RPMI7951 (cell line): ENCODE measurements at places on chromosomes 13 and 19. TPM values are rescaled to one million over a fixed set of nuclear protein-coding genes. Genes with fewer than 3 reads are reported as not detected.

DNA sequence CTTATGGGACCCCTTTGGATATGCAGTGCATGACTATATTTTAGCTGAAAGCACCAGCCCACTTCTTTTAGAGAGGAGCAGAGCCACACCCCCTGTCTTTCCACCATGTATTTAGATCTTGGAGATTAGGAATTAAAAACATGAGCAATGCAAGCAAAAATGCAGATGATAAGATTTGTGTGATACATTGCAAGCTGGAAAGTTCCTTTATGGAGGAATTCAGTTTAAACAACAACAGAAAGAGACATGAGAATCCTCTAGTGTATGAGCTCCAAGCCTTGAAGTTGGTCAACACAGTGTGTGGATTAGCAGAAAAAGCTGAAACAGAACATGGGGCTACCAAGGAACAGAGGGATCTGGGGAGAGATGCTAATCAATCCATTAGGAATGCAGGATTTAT, 529.8 kb upstream of the NBEA start:
- DNase-seq: no peak

- DNase-seq: peak; percentile 91
These were observed 16.8 kb downstream of the TEX29 start for GRCh38 chr13:111337206-111337605.

The TMEM238 gene
- not detected in 2 replicates for total RNA-seq

DNA sequence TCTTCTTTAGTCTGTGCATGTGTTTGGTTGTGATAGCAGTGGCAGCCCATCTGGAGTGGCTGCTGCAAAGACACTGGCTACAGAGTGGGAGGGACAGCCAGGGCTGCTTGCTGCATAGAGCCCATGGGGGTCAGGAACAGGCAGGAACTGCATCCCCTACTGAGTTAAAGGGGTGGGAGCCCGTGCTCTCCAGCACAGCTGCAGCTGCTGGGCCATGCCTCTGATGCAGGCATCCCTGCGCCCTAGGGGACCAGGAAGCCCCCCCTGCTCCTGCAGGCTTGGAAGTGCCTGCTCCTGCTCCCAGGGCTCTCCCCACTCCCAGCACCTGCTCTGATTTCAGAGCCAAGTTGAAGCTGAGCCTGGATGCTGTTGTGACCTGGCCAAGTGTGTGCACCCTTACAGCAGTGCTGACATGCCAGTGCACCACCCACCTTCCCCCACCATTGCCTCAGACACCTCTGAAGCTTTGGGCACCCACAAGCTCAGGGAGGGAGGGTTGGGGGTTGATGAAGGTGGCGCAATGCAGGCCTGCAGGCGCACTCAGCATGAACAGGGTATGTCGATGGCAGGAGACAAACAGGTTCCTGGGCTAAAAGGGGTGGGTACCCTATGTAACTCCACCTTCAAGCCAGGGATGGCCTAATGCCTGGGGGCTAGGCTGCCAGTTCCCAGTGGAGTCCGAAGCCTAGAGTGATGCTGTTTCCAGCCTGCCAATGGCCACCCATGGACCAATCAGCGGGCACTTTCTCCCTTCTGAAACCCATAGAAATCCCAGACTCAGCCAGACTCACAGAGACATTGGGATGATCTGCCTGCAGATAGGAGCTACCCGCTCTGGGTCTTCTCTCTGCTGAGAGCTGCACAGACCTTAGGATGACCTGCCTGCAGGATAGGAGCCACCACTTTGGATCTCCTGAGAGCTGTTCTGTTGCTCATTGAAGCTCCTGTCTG, 919.9 kb upstream of the MIR17HG start:
- DNase-seq: no peak

The PDE4A gene
- 1.3 and 2.0 TPM in 2 replicates for total RNA-seq

The LYL1 gene
- 4.1 and 6.0 TPM in 2 replicates for total RNA-seq

The GRWD1 gene
- total RNA-seq: 28.2 and 38.0 TPM in 2 replicates

The TMEM150B gene
- not detected in 2 replicates for total RNA-seq

DNA sequence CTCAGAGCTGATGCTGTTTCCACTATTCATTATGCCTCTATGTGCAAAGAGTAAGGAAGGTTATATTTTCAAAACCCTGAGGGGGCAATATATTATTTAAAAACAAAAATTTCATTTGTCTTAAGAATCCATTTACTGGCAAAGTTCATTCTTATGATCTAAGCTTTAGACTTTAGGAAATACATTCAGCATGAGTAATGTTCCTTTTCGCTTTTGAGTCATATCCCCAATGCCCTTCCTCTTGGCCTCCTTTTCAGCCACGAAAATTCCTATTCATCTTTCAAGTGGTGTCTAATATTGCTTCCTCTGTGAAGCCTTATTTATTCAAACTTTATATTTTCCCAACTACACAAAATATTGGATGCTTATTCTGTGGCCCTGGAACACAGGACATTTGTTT, 1317.0 kb downstream of the PCDH9 start:
- DNase-seq: peak; percentile 33

DNA sequence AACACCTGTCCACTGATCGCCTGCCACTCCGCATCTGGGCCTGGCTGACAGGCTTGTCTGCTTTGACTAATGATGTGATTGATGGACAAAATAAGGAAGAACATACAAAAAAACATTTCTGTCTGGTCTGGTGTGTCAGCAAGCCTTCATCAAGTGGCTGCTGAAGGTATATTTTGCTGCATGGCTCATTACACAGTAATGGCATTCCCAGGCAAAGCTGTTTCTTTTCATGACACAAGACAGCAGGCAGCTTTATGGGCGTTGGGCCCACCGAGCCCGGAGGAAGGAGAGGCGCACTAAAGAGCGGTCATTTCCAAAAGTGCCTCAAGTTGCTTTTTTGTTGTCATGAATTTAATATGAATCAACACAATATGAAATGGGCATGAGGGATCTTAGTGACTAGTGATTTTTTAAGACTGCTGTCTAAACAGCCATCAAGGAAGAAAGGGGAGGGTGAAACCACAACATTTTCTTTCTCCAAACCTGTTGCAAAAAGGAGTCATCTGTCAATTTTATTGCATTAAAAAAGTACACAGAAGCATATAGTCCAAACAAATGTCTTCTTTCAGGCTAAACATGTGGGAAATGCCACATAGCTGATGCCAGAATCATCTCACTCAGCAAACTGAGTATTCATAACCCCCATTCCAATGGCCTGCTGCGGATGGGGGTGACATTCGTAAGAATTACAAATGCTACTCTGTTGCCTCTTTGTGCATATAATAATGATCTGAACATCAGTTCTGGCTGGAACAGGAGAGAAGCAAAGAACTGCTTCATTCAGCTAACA, 476.6 kb downstream of the ZNF536 start:
- DNase-seq: no peak

DNA sequence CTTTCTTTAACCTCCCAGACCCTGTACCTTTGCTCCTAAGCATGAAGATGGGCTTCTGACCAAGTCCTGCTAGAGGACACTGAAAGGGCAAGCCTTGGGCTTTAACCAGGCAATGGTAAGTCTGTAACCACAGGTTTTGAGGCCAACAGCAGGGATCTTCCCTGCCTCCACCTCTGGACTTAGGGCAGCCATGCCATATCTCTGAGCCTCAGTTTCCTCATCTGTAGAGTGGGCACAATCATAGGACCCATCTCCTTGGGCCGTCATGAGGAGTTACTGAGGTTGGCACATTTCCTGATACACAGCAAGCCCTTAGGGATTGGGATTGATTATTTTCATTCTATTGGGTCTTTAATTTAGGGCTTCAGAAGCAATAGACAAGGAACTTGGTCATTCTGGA, 14.7 kb downstream of the KLK1 start:
- DNase-seq: no peak

The ZNF541 gene
- not detected in 2 replicates for total RNA-seq

The LRRC63 gene
- total RNA-seq: 0.20 and 0.48 TPM in 2 replicates

DNA sequence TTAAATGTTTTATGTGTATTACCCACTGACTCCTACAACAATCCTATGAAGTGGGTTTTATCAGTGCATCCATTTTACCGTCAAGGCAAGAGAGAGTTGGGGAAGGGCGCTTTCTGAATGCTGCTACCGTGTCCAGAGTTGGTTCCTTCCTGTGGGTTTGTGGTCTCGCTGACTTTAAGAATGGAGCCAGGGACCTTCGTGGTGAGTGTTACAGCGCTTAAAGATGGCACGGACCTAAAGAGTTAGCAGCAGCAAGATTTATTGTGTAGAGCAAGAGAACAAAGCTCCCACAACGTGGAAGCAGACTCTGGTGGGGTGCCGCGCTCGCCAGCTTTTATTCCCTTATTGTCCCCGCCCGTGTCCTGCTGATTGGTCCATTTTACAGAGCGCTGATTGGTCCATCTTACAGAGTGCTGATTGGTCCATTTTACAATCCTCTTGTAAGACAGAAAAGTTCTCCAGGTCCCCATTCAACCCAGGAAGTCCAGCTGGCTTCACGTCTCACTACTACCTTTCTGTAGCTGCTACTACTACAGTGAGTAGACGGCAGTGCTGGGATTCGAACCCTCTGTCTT, 6.1 kb downstream of the OSCAR start:
- no peak for DNase-seq

The C19orf67 gene
- total RNA-seq: 0.59 TPM in 1 of 2 replicates, not detected in the other

DNA sequence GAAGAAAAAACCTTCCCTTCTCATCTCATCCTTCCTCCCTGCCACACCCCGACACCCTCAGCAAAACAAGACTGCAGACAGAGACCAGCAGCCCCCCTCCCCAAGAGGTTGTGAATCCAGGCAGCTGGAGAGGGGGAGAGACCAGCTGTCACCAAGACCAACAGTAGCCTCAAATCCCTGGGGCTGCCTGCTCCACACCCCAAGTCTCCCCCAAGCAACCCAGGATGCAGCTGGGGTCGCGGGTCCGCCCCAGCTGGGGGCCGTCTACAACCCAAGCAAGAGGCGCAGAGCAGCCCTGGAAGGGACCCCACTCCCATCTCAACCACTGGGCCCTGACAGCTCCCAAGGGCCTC, 7.1 kb downstream of the KLF16 start:
- no peak for DNase-seq

The PSG6 gene
- not detected in 2 replicates for total RNA-seq

The URAD gene
- total RNA-seq: not detected in 2 replicates

The IL4I1 gene
- 0.39 and 1.3 TPM in 2 replicates for total RNA-seq

DNA sequence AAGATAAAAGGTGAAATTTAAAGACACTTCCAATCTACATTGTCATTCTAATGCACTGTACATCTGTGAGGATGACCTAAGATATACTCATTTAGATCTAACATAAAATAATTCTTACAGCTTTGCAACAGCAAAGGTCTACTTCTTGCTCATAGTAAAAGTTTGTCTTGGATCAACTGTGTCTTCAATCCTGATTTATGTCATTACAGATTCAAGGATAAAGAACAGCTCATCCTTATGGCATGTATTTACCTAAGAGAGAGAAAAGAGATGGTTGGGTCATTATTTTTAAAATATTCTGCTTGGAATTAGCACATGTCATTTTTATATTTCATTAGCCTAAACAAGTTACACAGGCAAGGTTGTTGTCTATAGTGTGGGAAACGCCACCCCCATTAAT, 2193.1 kb downstream of the PCDH9 start:
- no peak for DNase-seq

- no peak for DNase-seq
These were observed 134.2 kb downstream of the FRY start for GRCh38 chr13:32165796-32166195.

The FBN3 gene
- total RNA-seq: not detected in 2 replicates

The PEAK3 gene
- total RNA-seq: 0.20 and 0.24 TPM in 2 replicates

The ANO8 gene
- total RNA-seq: 2.9 and 3.7 TPM in 2 replicates

DNA sequence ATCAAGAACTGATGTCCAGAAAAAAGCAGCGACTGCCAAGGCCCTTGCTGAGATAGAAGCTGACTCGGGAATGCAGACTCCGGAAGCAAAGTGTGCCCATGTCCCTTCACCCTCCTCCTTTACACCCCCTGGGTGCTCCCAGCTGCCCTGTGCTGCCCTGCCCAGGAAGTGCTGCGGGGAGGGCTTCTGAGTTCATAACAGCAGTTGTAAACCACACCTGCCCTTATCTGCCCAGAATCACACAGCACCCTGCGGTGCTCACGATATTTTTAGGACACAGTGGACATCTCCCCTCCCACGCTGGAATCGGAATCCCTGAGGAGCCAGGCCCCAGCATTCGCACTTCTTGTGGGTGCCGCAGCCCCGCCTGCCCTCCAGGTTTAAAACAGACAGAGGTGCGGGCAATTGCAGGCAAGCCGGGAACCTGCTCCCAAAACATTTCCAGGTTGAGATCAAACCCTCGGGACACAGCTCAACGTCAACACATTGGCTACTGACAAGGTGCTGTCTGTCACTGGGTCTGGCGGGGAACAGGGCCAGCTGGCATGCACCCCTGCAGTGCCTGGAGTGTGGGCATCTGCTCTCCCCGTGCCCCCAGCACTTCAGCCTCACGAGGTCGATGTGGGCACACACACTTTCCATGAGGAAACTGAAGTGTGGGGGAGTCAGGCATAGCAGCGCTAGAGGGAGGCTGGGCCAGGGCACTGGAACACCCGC, 36.8 kb downstream of the RAB20 start:
- peak; percentile 26 for DNase-seq

GRCh38 chr13:42137856-42138537, 89.5 kb downstream of the DGKH start:
- no peak for DNase-seq

The PLEKHJ1 gene
- 60.0 and 71.2 TPM in 2 replicates for total RNA-seq

The ZNF549 gene
- 5.1 and 6.2 TPM in 2 replicates for total RNA-seq

- DNase-seq: no peak
These were observed 110.1 kb downstream of the GPC6 start for GRCh38 chr13:93336728-93337127.

GRCh38 chr13:105788530-105788929, 746.9 kb downstream of the EFNB2 start:
- no peak for DNase-seq

DNA sequence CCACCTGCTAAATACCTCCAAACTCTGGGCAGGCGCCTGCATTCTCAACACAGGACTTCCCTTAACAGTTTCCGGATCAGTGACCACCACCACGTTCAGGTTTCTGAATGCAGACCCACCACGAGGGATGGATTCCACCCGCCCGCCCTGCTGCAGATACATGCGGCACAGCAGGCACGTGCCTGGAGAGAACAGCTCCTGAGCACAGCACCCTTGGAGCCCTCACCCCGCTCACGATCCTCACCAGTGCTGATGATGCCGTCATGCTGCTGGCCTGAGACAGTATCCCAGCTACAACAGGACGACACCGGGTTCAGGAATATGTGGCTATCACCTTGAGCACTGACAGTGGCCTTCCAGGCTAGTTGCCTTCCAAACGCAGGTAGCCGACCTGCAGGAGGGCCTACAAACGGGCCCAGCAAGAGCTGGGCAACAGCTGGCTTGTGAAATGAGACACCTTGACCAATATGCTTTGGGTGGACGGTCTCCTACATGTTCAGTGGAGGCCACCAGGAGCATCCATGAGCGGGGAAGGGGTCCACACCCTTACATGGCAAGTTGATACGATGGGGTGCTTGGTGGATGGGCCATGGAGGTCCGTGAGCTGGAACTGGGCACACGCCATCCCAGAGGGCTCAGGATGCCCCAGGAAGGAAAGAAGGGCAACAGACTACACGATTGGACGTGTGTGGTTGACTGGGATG, 9.9 kb upstream of the QTRT1 start:
- no peak for DNase-seq

- no peak for DNase-seq
These were observed 22.5 kb downstream of the MAST3 start for GRCh38 chr19:18120127-18120526.

DNA sequence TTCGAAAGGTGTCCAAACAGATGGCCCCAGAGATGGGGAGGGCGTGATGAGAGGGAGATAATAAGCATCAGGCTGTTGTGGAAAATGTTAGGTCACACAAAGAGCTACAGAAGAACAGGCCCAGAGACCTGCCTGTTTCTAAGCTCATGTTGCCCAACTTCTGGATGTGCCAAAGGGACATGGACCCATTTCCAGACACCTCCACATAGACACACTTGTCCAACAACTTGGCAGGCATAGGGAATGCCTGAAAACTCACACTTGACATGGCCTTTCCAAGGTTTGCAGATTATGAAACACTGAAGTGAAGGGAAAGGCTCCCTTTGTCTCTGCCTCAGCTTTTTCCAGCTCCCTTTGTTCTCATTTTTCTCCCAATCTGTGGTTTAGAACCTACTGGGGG, 43.5 kb upstream of the CYP2B6 start:
- DNase-seq: no peak

The FCAR gene
- total RNA-seq: not detected in 2 replicates
